ENCODE measurements at places on chromosomes 2 and 18.
A peak's percentile ranks its signal among the peaks of the same experiment; 100 is the strongest.

- peak; percentile 77 for DNase-seq
Observed at GRCh38 chr18:3966642-3967358, 488.3 kb downstream of the DLGAP1 start.

- no peak for DNase-seq
Observed at GRCh38 chr18:75482880-75483279, 55.4 kb upstream of the SMIM21 start.

- DNase-seq: no peak
Observed at GRCh38 chr2:58428096-58429013, 187.2 kb upstream of the FANCL start.

- DNase-seq: no peak
Observed at GRCh38 chr2:45330108-45330507, 281.0 kb downstream of the SRBD1 start.

DNA sequence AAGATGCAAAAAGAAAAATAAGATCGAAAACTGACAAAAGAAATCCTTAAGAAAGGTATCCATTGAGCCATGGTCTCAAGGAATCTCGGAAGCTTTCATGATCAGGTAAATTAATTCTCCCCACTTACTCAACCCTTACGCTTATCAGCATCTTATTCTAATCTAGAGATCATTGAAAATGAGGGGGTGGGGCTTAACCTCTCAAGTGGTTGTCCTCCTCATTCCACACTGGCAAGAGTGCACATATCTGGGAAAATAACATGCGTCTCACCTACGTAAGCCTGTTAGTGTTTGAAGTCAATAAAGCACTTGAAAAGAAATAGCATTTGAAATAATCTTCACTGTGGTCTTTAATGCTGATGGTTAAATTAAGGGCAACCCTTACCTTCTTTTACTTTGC lies 82.5 kb upstream of the NEUROD1 start:
- no peak for DNase-seq

GRCh38 chr2:74881176-74881575 lies 47.2 kb downstream of the HK2 start:
- no peak for DNase-seq

GRCh38 chr2:3465328-3465727 lies 54.0 kb downstream of the ADI1 start:
- DNase-seq: no peak

DNA sequence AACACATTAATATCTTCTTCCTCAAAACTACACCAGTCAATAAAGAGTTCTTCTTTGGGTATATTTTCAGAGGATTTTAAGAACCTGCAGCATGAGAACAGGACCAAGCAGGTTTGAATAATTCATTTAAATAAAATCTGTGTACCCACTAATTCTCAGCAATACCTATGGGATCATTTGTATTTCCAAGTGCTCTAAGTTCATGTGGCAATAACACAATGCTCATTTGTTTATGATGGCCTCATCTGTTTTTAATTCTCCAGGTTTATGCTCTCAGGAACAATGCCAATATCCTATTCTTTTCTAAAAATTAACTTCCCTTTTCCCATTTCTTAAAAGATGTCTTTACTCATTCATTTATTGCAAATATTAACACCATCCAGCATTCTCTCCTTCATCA lies 264.7 kb downstream of the METTL4 start:
- no peak for DNase-seq

GRCh38 chr18:37554399-37554787 lies 11.2 kb downstream of the CELF4 start:
- DNase-seq: no peak

DNA sequence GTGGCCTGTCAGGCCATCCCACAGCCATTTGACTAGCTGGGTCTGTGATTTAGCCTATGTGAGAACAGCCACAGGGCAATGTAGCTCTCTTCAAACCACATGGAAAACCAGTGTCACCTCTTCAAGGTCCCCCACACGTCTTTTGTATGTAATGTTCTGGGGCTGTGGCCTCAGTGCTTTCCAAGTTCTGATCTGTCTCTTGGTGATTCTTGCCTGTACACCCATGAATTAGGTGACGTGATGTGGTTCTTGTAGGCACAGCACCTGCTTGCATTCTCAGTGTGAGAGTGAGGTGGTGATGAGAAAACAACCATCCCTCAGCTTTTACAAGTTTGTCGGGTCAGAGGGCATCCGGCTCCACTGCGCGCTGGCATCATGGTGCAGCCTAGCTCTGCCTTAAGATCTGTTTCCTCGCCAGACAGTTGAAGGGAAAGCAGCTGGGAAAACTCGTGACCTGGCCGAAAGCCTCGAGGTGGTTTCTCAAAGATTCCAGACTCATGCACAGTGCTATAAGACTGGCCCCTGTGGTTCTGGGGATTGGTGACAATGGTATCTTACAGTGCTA lies 125.8 kb downstream of the TANC1 start:
- peak; percentile 92 for DNase-seq

GRCh38 chr18:2920027-2920426 lies 73.2 kb downstream of the EMILIN2 start:
- no peak for DNase-seq

DNA sequence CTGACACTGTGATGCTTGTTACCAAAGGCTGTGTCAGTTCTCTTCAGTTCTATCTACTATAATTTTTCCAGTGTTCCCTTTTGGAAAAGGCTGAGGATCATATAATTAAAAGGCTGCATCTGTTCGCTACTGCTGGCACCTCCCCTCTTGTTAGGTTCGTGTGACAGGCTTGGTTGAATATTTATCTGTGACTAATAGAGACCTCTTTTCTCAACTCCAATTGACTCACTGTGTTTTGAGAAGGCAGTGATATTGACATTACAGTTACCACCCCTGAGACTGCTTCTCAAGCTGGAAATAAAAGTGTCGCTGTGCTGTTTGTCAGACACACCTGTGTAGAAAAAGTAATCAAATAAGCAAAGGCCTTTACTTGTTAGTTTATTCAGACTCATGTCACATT lies 205.5 kb upstream of the KCNH7 start:
- no peak for DNase-seq

GRCh38 chr2:221431477-221431876 lies 140.6 kb downstream of the EPHA4 start:
- DNase-seq: no peak

DNA sequence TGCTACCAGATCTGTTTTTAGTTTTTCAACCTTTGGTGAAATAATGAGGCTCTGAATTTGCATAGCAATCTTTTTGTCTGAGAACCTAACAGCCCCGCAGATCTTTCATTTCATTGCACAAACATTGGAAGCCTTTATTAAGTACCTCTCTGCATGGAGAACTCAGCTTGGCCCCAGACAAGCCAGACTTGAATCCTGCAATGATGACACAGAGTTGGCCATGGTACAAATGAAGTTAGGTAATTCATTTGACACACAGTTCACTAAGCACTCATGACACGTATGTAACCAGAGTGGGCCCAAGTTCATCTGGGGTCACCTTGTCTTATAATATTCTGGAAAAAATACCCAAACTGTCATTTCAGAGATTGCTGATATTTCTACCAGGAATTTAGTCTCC lies 439.1 kb upstream of the ID2 start:
- DNase-seq: no peak

GRCh38 chr2:240347373-240347940 lies 88.0 kb upstream of the GPC1 start:
- DNase-seq: no peak

GRCh38 chr2:161946489-161947107 lies 127.4 kb downstream of the DPP4 start:
- no peak for DNase-seq

DNA sequence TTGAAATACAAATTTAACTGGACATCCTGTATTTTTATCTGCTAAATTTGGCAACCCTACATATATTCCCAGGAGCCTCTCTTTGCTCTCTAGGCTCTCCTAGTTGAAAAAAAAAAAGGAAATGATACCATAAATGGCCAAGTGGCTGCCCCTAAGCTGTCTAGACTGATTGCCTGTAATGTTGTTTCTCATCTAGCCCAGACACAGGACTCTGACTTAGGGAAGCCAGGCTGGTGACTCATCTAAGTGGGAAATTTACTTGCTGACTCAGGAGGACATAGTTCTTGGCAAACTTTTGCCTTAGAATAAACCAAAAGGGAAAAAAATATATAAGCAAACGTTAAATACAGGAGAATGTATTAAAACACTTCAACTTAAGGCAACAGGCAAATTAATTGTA lies 14.6 kb upstream of the ITGAV start:
- peak; percentile 99 for DNase-seq

Measured in retinal pigment epithelial cell (primary cell).